ENCODE measurements at places on chromosomes 5 and 9.

GRCh38 chr9:113931777-113932176 lies 55.7 kb downstream of the ZNF618 start:
- DNase-seq: no peak

GRCh38 chr9:112380825-112381221 lies 915 bp downstream of the HSDL2 start:
- peak; percentile 19 for DNase-seq

- no peak for DNase-seq
Measured at GRCh38 chr5:123478546-123478945, 33.4 kb upstream of the CSNK1G3 start.

- no peak for DNase-seq
Measured at GRCh38 chr9:129889941-129890717, 54.9 kb downstream of the USP20 start.

- DNase-seq: peak; percentile 24
Measured at GRCh38 chr9:6024035-6024554, 8.7 kb upstream of the RANBP6 start.

DNA sequence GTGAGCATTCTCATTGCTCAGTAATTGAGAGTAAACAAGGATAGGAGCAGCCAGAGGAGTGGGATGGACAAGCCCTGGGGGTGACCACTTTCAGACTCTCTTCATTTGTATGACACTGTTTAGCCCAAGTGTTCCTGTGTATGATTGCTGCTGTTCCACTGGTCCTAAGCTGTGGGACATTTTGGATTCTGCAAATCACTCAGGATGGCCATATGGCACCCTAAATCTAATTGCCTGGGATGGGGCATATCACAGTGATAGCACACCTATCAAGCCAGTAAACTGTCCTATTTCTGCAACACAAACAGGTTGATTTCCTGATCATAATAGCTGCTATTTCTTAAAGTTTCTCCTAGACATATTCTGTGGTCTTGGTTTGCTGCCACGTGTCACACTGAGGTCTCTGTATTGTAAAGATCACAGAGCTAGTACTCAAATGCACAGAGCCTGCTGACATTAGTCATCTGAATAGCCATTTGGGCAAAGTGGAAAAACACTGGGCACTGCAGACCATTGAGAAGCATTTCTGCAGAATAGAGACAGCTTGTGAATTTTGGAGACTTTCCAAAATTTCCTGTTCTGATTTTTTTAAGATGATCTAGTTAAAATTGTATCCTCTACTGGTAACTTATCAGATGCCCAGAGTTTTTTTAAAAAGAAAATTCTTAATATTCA lies 320.2 kb downstream of the RFX3 start:
- DNase-seq: peak; percentile 42

DNA sequence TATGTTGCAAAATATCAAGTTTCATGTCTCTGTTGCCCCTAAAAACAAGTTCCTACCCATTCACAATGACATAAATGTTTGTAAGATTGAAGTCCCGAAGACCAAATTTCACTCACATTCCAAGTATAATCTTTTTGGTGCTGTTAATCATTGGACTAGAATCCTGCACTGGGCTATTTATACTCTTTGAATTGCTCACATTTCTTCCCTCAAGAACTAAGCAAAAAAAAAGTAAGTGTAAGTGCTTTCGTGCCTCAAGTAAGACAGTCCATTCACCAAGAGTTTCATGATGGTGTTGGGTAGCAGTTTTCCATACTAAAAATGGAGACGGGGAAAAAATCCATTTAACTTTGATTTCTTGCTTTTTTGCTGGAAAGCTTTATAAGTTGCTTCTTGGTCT lies 242.3 kb downstream of the EBF1 start:
- no peak for DNase-seq

DNA sequence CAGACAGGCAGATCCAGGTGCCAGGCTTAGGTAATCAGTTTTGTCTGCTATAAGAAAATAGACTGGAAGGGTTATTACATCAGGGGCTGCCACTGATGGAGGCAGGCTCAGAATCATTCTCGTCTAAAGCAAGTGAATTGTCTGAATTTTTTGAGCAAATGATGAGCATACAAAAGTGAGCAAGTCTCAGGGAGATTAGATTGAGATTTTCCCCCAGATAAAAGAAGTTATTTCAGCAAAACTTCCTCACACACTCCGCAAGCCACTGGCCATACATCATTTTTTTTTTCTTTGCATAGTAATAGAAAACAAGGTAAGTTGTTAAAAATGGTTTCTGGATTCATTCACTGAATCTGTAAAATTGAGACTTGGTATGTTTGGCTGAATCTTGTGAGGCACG lies 52.9 kb downstream of the ZNF462 start:
- no peak for DNase-seq

- no peak for DNase-seq
Measured at GRCh38 chr5:148685520-148686134, 31.3 kb upstream of the HTR4 start.

DNA sequence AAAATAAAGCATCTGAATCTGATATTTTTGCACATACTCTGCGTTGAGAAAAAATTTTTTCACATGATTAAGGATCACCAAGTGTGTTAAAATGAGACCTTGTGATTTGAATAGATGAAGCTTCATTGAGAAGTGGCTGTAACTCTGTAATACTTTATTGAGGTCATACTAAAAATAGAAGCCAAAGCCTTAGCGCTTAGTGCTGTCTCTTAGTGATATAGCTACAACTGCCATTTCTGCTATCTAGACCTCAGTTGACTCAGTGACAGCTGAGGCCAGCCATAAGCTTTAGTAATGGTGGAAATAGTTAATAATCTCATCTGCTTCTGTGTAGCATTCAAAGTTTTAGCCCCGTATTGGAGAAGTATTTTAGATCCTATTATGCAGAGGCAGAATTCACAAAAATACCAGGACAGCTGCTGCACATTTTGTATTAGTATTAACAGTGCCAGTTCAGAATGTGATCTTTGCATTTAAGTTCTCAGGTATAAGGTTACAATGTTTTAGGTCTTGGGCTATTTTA lies 107.4 kb upstream of the SGCD start:
- no peak for DNase-seq

DNA sequence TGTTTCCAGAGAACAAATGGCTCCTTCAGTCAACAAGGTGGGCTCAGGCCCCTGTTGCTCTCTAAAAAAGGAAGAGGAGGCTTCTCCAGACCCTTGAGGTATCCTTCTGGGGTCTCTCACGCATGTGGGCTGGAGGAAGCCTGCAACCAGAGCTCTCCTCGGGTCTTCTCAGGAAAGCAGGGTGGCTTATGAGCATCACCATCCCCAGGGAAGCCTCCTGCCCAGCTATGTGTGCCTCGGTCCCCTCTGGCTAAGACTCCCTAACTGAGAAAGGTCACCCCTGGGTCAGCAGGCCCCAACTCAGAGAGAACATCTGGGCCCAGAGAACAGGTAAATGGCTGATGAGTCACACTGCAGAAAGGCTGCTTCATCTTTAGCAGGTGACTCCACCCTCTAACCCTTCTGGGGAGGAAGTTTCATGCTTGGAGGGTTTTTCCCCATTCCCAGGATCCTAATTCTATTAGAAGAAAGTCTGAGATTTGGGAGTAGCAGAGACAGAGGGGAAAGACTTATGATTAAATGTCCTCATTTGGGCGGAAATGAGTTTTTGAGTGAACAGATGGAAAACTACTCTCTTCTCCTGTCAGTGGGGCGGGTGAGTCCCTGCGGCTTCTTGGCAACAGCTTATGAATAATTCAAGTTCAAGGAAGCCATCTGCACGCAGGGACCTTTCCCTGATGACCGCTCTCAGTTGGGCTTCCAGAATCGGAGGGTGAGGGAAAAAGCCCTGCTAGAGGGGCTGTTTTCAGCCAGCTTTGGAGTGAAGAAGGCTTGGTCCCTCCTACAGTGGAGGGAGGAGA lies 41.9 kb downstream of the TGFBI start:
- DNase-seq: no peak

DNA sequence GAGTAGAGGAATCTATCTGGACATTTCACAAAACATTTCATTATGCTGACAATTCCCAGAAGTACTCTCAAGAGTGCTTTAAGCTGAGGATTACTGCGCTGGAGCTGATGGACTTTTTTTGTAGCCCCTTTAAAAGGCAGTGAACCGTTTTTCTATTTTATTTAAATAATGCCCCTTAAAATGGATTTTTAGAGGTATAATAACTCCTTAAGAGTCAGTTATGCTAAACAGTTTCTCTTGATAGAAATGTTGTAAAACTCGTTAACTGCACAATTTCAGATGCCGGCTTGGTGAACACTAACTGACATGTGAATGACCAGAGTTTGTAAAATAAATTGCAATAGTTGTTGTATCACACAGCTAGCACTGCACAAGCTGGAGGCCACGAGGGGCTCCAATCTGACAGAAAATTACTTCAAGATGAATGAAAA lies 174.0 kb downstream of the NR2F1-AS1 start:
- no peak for DNase-seq

DNA sequence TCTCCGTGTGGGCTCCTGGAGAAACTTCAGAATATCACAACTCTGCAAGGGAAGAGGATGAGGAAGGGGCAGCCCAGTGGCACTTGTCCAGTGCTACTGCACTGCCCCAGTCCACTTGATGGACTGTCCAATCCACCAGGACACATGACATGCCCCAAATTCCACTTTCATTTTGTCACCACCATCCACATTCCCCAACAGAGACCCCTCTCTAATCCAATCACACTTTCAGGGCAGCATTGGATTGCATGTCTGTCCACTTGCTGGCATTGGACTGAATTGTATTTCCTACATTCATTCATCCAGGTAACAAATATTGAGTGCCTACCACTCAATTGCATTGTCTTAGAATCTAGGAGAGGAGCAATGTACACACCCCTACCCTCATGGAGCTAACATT lies 14.8 kb downstream of the HBEGF start:
- DNase-seq: no peak

DNA sequence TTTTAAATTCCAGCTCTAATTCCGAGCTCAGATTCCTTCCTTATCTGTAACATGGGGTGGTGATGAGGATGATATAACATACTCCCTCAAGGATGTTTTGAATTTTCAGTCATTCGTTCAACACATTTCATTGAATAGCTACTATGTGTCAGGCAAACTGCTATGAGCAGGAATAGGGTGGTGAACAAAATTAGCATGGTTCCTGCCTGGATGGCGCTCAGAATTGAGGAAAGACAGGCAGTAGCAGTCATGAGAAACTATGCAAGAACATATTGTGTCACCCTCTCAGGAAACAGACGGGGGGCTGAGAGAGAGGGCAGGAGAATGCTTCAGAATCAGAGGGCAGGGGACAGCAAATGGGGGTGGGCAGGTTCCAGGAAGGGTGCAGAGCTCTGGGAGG lies 265.2 kb downstream of the NSG2 start:
- DNase-seq: no peak

DNA sequence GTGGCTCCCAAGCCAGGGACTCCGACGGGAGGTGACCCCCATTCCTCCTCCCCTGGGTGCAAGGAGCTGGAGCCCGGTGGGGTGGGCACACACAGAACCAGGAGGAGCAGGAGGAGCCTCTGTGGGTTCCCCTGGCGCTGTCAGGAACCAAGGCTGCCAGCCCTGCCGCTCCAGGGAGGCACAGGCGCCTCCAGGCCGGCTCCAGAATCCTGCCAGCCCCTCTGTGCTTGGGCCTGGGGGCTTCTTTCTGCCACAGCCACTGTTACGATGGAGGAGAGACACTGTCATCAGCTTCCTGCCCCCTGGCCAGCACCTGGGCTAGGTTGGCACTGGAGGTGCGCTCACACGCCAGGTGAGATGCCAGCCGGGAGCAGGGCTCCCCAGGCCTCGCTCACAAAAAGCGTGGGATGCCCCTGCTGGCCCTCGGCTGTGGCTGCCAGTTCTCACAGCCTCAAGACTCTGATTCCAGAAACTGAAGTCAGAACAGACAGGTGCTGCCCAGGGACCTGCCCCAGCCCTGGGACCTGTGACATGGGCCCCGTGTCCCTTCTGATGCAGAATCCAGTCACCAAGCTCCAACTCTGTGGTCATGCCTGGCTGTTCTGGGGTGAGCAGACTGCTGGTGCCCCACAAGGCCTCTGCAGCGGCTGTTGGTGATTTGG lies 37.4 kb upstream of the UBAC1 start:
- DNase-seq: no peak

GRCh38 chr9:13991395-13991794 lies 322.5 kb downstream of the NFIB start:
- no peak for DNase-seq

GRCh38 chr9:116437411-116438370 lies 249.4 kb upstream of the TRIM32 start:
- peak; percentile 24 for DNase-seq

DNA sequence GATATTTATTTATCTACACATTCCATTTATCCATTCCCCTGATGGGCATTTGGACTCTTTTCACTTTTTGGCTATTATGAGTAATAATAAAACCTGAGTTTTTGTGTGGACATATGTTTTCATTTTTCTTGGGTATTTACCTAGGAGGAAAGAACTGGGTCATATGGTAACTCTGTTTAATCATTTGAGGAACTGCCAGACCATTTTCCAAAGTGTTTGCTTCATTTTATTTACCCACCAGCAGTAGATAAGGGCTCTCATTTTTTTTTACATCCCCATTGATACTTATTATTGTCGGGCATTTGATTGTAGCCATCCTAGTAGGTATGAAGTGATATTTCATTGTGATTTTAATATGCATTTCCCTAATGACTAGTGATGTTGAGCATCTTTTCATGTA lies 7.7 kb upstream of the PTPDC1 start:
- no peak for DNase-seq

GRCh38 chr5:146748533-146748932 lies 130.0 kb downstream of the PPP2R2B start:
- DNase-seq: no peak

- no peak for DNase-seq
Measured at GRCh38 chr9:114995681-114996221, 65.4 kb upstream of the TNFSF8 start.

DNA sequence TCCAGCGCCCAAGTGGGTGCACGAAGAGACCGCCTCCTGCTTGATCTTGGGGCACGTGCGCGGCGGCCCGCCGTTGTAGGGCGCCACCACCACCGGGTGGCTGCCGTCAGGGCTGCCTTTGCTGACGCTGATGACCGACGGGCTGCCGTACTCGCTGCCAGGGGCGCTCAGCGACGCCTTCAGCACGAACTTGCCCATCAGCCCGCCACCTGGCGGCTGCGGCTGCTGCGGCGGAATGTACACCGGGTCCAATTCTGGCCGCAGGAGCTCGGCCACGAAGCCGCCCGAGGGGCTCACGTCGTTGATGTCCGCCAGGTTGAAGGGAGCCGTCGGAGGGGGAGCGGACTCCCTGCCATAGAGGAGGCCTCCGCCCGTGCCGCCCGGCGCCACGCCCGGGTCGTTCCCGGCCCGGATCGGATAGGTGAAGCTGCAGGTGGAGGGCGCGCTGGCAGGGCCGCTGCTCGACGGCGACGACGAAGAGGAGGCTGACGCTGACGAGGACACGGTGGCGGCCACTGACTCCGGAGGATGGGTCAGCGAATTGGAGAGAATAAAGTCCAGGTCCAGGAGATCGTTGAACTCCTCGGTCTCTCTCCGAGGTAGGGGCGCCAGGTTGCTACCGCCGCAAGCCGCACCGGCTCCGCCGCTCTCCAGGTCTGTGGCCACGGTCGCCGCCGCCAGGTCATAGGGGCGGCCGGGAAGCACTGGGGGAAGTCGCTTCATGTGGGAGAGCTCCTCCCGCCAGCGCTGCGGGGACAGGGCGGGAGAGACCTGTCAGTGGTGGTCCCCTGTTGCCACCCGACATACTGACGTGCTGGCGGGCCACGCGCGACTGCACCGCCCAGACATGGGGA lies 1.8 kb downstream of the KLF4 start:
- DNase-seq: no peak
